ENCODE measurements at places on chromosomes 16 and 17.

GRCh38 chr17:34858591-34859565 is 102.4 kb downstream of the CCT6B start:
- DNase-seq, result no peak

GRCh38 chr17:19531780-19532501 is 1.7 kb upstream of the SLC47A1 start:
- DNase-seq, result no peak

- no peak for DNase-seq
These were observed 46.6 kb downstream of the PHKB start for GRCh38 chr16:47507701-47508100.

DNA sequence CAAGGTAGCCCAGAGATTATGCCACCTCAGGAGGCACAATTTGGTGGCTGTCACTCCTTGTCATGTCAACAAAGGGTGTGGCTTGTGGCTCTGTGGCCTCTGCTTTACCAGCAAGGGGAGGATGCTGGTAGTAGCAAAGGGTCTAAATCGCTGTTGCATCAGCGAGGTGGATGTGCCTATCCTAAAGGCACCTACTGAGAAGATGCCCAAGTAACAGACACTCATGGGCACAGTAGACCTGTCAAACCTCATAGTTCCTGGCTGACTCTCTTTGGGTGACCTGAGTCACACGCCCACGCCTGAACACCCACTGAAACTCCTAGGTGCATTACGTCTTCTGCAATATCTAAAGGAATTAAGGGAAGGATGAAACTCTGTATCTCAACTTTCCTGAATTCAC is 139.5 kb downstream of the PRKCB start:
- no peak for DNase-seq

DNA sequence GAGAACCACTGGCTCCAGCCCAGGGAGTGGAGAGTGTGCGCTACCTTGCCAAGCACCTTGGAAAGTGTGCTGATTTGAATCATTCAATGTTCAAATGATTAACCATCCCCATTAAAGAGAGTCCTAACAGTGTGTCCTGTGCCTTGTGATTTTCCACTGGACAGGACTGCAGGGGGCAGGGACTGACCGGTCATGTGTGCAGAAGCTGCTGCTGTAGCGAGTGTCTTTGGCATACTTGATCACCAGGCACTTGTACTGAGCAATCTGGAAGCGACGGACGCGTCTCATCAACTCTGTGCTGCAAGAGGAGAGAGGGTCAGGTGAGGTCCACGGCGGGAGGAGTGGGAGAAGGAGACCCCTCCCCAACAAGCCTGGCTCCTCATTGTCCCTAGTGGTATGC is 2.0 kb downstream of the TK1 start:
- no peak for DNase-seq

DNA sequence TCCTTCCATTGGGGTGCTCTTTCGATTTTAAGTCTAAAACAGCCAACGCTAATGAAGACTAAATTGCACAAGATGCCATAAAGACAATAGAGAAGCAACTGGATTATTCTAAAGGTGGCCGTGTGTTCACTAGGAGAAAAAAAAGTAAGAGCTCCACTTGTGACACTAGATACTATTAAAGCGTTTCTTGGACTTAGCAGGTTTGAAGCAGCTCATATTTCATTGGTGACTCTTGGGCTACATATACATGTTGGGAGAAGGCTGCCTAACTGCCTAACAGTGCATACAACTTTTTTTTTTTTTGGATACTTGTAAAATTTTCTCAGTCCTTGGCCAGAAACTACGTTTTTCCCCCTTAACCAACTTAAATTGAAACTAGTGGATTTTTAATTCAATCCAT is 111.8 kb upstream of the NOG start:
- DNase-seq, result no peak

GRCh38 chr17:2682176-2682938 is 29.2 kb downstream of the CLUH start:
- DNase-seq, result no peak

DNA sequence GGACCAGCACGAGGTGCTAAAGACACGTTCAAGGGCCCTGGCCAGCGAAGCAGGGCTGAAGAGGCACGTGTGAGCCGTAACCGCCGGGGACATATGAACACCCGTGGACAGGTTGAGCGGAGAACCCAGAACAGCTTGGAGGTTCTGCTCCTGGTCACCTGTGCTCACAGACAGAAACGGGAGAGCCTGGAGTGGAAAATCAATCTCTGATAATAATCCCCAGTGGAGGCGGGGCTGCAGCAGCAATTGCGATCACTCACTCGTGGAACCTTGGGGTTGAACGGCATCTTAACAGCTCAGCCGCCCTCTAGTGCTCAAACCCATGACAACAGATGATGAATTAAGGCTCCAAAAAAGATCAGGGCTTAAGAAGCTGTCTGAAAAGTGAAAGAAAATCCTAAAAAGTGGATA is 25.6 kb downstream of the WIPI1 start:
- peak; percentile 62 for DNase-seq

DNA sequence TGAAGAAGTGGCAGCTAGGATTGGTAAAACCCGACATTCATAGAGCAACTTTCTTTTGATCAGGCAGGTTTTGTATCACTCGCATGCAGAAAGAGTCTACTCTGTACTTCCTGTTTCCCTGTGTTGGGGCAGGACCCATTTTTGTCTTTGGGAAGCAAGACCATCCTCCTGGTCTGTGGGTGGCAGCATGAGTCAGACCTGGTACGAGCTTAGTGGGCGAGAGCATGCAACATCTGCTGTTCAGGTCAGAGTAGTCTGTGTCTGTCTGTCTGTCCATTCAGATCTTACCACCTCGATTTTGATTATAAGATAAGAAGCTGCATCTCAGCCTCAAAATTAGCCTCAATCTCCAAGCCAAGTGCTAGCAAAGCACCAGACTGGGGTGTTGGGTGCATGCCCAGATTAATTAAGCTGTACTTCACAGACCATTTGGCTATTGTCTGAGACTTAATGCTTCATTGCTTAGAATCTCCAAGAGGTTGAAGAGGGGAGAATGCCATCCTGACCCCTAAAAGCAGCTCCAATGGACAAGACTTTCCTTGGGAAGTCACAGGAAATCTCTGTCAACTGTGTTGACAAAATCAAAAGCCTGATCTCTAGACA is 110.9 kb downstream of the XYLT1 start:
- peak; percentile 62 for DNase-seq

DNA sequence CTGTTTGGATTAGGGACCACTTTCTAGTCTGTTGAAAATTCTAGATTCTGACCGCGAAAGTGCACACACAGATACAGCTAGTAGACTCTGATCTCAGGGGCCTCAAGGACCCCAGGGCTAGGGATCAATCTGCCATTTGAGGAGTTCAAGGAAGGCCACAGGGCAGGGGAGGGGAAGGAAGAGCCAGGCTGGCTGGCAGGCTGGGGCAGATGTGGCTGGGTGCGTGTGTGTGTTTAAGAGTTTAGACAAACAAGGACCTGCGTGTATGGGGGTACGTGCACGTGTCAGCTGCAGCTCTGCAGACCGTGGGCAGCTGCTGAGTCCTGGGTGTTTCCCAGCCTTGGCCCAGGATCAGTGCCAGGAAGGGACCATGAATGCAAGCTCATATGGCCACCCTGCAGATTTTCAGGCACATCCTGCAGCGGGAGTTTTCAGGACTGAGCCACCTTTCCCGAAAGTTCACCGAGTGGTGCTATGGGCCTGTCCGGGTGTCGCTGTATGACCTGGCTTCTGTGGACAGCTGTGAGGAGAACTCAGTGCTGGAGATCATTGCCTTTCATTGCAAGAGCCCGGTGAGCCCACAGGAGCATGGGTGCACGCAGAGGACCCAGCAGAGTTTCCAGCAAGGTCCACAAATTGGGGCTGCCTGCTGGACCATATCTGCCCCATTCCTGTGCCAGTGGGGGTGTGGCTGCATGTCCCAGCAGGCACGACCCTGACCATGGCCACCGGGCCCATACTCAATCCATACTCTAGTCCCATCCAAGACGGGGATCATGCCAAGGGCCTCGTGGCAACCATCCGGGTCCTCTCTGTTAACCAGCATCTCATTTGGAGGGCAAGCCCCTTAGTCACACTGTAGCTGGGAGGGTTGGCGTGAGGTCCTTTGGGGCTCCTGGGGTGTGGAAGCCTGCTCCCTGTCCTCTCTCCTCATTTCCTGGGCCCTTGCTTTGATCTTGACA is 10.6 kb downstream of the TRPV2 start:
- no peak for DNase-seq

- no peak for DNase-seq
These were observed 193.9 kb downstream of the IRF8 start for GRCh38 chr16:86092586-86093480.

GRCh38 chr17:35596530-35597233 is 9.6 kb downstream of the AP2B1 start:
- DNase-seq, result no peak

DNA sequence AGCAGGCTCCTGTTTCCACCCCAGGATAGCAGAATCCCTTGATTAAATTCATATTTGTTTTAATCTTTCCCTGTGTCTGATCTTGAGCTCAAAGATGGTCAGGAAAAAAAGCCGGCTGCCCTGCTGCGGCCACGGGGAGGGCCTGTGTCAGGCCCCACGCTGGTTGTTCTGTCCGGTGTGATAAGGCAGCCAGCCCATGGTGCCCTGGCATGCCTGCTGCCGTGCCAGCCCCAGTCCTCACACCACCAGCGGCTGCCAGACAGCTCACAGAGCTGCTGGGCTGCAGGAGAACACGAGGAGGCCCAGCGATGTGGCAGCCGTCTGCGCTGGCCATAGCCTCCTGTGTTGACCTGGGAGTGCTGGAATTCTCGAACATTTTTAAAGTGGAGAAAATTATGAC is 34.7 kb upstream of the BRD7 start:
- no peak for DNase-seq

DNA sequence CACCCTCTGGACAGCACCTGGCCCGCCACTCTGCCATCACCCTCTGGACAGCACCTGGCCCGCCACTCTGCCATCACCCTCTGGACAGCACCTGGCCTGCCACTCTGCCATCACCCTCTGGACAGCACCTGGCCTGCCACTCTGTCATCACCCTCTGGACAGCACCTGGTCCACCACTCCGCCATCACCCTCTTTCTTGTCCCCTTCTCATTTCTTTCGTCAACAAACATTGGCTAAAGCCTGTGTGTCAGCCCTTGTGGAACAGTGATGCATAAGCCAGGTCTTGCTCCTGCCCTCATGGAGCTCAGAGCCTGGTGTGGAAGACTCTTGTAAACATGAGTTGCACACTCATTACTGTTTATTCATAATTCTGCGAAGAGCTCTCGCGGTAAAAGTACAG is 31.2 kb downstream of the CDK5R1 start:
- no peak for DNase-seq

- DNase-seq, result no peak
These were observed 31.3 kb upstream of the TAC4 start for GRCh38 chr17:49878931-49879904.

GRCh38 chr17:73750975-73751374 is 106.7 kb upstream of the SDK2 start:
- no peak for DNase-seq

- no peak for DNase-seq
These were observed 34.8 kb downstream of the SREBF1 start for GRCh38 chr17:17801800-17802481.

DNA sequence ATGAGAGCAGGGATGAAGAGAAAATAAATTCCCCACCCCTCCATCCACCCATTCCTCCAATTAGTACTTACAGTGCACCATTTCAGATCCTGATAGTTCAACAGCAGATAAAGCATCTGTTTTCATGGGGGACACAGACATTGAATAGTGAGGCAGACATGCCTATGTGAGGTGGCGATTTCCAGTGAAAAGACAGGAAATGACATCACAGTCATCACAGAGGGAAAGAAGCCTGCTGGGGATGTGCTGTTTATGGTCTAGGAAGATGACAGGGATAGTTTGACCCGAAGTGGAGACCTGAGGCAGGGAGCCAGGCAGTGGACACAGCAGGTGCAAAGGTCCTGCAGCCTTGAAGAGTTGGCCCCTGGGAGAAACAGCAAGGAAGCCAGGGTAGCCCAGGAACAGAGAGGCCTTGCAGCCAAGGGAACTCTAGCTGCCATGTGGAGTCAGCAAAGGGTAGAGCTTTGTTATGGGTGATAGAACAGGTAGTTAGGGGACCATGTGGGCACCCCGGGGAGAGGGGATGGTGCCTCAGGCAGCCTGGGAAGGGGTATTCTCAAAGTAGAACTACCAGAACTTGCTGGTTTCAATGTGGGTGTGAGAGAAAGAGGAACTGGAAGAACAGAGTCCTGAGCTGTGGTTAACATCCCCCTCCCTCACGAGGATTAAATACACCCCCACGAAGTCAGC is 256.6 kb downstream of the CPPED1 start:
- DNase-seq, result no peak

DNA sequence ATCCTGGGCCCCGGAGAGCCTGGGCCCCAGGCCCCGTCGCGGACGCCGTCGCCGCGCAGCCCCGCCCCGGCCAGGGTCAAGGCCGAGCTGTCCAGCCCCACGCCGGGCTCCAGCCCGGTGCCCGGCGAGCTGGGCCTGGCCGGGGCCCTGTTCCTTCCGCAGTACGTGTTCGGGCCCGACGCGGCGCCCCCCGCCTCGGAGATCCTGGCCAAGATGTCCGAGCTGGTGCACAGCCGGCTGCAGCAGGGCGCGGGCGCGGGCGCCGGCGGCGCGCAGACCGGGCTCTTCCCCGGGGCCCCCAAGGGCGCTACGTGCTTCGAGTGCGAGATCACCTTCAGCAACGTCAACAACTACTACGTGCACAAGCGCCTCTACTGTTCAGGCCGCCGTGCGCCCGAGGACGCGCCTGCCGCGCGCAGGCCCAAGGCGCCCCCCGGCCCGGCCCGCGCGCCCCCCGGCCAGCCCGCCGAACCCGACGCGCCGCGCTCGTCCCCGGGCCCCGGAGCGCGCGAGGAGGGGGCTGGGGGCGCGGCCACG is 36.8 kb upstream of the ZC3H18 start:
- no peak for DNase-seq

DNA sequence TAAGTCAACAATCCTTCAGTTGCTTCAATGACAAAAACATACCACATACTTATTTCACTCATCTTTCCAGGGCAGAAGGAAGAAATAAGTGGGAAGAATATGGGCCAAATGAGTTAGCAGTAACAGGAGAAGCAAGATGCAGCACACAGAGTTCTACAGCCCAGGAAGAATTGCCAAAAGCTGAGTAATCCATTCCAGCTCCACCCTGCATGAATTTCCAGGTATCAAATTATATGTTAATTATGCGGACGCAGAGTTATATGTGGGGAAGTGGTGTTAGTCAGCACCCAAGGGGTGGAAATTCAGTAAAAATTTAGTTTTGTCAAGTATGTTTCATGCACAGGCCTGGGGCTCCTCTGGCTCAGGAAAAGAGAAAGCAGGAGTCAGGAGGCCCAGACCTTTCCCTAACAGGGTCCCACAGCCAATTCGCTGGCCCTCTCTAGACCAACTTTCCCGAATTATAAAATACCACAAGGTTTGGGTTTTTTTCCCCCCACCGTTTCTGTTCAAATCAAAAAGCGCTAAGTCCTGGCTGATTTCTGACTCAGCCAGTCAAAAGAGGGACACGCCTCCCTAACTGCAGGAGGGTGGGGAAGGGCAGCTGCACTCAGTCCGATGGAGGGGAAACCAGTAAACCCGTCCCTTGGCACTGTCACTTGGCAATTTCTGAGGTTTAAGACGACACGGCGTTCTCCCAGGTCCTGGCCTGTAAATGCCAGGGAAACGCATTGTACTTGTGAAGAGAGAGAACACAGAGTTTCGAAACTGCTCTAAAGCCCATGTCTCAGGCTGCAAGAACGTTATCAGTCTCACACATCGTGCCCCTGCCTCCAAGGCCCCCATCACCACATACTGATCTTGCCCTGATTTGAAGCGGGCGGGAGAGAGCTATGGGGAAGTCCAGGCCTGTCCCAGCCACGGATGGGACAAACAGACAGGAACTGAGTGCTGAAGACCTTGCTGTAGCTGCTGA is 58.1 kb downstream of the ZFHX3 start:
- DNase-seq, result no peak

- no peak for DNase-seq
These were observed 12.6 kb upstream of the CLUH start for GRCh38 chr17:2723997-2724783.

All from CD4-positive, alpha-beta T cell treated with Interleukin-2 at 100 ng/mL for 4 hours (primary cell).